NCI-H1694 (cell line): ENCODE measurements at places on chromosomes 11 and 22.

DNA sequence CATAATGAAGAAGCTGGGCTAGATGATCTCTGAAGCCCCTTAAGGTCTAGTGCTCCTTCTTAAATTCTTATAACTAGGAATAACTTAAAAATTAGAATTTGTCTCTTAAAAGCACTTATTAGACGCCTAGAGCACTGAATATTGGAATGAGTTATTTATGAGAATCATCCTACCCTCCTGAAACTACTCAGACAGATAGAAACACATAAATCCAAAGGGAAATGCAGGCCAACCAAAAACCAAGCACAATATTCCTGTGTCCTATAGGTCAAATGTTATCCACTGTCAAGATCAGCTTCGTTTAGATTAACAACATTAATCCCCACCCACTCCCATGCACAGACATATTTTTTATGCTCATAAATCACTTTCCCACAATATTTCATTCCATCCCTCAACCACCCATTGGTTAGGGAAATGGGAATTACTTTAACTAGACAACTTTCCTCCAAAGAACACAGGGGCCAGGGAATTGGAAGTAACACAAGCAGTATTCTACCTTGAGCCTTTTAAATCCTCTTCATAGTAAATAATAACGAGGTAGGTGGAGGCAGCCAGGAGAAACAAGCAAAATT lies 87.1 kb downstream of the CD44 start:
- no peak for DNase-seq

DNA sequence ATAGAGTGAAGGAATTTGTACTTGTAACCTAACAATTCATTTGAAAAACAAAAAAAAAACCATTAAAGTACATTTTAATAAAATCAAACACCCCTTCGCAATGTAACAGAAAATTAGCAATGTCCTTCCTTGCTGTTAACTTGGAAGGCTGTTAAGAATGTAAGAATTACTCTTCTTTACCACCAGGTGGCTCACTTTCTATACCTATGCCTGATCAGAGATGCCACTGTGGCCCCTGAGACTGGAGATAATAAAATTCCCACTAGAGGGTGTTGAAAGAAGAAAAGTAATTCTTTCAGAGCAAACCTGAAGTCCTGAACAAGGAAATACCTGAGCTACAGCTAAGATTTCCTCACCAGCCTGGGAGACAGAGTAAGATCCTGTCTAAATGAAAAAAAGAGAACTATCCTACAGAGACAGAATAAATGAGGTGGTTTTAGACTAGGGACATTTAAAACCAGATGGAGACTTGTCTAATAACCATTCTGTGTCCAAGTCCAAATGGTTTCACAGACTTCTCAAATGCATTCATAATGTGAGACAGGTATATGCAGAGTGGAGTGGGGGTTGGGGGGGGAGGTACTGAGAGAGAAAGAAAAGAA lies 1089.3 kb downstream of the FAM181B start:
- DNase-seq = peak; percentile 10

GRCh38 chr22:27714068-27714467 lies 87.5 kb downstream of the MN1 start:
- DNase-seq = no peak

DNA sequence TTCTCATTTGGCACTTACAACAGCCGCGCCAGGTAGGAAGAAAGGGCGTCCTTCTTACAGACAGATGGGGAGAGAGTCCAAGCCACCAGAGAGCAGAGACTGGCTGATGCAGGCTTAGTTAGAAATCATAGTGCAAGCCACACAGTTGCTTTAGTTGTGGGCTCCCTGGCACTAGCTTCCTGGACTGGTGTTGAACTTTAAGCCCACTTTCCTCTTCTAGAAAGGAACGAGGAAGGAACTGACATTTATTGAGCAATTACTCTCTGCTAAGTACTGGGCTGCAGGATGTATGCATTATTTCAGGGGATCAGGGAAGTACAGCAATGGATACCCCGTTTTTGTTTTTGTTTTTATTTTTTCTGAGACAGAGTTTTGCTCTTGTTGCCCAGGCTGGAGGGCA lies 3.0 kb downstream of the BACE1 start:
- DNase-seq = no peak

GRCh38 chr11:47156333-47156732 lies 20.3 kb downstream of the ARFGAP2 start:
- DNase-seq = no peak

GRCh38 chr11:31702966-31703365 lies 108.2 kb downstream of the PAX6 start:
- no peak for DNase-seq

- no peak for DNase-seq
Measured at GRCh38 chr22:39308614-39309363, 10.6 kb downstream of the RPL3 start.

GRCh38 chr11:123393312-123393927 lies 36.6 kb upstream of the GRAMD1B start:
- no peak for DNase-seq

GRCh38 chr11:70688142-70688541 lies 289.8 kb downstream of the CTTN start:
- DNase-seq = no peak

GRCh38 chr11:33598426-33599069 lies 102.1 kb downstream of the C11orf91 start:
- no peak for DNase-seq

DNA sequence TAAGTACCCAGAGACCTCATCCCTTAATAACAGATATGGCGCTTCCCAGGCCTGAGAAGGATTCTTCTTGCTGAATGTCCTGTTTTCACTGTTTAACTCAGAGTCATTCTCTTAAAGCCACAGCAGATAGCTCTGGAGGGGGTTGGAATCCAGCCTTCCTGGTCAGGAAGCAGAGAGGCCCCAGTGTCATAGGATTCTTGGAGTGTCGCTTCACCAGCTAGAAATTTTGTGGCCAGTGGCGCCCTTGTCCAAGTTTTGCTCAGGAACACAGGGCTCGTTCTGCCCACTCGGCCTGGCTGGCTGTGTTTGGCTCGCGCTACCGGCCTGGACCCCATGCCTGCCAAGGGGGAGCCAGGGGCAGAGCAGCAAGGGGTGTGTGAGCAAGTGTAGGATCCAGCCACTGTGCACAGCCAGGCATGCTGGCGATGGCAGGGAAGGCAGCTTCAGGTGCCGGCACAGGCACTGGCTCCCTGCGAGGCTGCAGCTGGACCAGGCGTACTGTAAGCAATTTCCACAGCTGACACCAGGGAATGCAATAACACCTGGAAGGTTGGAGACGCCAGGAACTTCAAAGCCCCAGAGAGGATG lies 214.8 kb upstream of the SESN3 start:
- no peak for DNase-seq

- no peak for DNase-seq
Measured at GRCh38 chr11:124798991-124799347, 1.2 kb downstream of the MSANTD2 start.

- no peak for DNase-seq
Measured at GRCh38 chr22:41030891-41031290, 61.5 kb upstream of the EP300 start.

DNA sequence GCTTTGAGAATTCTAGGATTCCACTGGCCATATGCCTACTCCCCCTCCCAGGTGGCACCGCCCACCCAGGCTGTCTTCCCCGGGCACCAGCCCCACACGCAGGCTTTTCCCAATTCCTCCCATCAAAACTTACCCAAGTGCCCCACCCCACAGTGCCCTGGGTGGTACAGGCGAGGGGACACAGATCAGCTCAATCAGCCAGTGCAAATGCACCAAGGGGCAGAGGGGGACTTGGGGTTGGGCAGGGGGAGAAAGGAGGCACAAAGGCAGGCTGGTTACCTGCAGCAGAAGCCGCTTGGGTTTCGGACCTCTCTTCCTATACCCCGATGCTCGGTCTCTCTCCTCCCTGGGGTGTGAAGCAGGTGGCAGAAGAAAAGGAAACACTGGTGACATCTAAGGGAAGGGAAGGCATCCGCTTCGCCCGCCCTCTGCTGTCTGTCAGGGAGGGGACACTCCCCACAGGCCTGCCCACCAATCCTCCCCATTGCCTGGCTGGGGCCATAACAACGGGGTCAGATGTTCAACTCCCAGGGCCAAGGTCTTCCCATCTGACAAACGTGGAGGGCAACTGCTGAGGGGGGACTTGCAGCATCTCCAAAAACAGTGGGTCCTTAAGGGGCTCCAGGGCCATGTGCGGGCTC lies 14.0 kb downstream of the CBX7 start:
- DNase-seq = no peak

- DNase-seq = no peak
Measured at GRCh38 chr11:109730669-109731068, 308.7 kb downstream of the C11orf87 start.

DNA sequence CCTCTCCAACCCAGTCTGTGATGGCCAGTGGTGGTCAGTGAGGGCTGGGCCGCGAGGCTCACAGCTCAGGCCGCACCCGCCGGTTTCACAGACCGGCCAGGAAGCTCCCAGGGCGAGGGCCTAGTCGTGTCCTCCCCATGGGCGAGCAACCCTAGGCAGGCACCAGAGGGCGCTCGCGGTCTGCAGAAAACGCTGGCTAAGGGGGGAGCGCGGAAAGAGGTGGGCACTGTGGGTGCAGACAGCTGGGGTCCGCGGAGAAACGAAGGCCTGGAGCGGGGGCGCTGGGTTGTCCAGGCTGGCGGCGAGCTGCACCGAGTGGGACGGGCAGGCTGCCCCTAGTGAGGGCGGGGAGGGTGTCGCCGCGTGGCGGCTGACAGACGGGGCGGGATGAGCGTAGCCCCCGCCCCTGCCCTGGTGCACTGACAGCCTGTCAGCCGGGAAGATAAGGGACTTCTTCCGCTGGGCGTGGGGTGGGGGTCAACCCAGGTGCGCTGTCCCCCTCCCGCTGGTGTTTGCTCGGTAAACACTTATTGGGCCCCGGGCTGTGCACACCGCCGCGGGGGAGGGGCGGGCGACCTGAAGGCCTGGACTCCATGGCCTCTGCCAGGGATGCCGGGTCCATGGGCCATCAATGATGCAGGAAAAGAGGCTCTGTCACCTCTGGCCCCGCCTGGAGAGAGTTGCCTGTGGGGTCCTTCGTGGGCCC lies 7.5 kb downstream of the GP1BB start:
- DNase-seq = peak; percentile 51

GRCh38 chr11:59923813-59924212 lies 14.4 kb upstream of the OOSP1 start:
- no peak for DNase-seq

DNA sequence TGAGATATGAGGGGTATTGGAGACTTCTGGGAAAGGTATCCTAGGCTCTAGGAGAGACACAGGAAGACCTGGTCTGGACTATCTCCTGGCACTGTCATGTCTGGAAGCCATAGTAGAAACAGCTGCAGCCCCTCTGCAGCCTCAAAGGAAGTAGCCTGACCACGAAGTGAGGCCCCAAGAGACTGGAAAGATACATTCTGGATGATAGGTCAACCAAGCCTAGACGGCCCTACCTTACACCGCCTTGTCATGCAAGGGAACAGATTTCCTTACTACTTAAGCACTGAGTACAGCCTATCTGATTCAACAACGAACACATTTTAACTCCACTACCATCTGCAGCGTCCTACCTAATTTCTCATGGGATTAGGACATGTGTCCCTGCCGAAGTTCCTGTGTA lies 31.1 kb downstream of the UQCR10 start:
- no peak for DNase-seq

- no peak for DNase-seq
Measured at GRCh38 chr11:17019232-17019631, 5.0 kb upstream of the PLEKHA7 start.

DNA sequence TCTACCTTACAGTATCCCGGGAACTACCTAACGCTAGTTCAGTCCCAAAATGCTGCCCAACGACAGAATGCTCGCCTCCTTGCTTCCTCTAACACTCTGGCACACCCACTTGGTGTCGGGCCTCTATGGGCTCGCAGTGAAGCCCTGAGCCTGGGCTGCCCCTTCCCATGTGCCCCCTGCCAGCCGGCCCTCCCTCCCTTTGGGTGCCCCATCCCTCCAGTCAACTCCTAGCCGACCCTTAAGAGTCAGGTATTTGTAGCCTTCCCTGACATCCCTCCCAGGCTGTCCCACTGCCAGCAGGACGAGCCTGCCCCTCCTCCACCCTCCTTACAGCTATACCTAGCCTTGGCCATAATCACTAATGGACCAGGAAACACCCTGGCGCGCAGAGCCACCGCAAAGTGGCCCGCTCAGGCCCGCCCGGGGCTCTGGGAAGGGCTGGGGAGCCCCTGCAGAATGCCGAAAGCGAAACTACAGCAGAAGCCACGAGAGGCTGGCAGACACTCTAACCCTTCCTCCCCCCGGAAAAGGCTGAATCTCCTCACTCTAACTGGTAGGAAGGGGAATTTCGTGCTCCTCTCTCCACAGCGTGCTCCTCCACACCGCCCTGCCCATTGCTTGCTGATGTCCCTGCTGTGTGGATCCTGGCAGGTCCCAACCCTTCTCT lies 8.2 kb downstream of the CBX7 start:
- no peak for DNase-seq

DNA sequence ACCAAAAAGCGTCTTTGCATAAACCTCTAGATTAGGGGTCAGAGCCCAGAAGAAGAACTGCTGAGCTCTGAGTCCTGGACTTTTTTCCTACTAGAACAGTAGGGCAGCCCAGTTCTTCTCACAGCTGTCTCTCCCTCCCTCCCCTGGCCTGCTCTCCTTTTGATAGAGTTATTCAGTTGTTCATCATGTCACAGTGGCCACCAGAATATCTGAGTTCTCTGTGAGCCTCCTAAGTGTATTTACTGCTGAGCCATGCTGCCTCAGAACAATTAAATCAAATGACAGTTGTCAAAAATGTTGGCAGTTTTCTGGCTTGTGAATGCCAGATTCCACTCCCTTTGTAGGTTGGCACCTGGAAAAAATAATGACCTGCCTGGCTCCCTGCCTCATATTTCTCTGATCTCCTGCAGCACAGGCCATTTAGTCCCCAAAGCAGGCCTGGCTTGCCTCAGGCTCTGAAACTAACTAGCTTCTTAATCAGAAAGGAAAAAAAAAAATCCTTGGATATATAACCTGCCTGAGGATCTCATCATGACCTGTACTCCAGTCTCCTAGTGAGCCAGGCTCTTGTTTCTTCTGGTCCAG lies 377.4 kb upstream of the LARGE1 start:
- DNase-seq = no peak

DNA sequence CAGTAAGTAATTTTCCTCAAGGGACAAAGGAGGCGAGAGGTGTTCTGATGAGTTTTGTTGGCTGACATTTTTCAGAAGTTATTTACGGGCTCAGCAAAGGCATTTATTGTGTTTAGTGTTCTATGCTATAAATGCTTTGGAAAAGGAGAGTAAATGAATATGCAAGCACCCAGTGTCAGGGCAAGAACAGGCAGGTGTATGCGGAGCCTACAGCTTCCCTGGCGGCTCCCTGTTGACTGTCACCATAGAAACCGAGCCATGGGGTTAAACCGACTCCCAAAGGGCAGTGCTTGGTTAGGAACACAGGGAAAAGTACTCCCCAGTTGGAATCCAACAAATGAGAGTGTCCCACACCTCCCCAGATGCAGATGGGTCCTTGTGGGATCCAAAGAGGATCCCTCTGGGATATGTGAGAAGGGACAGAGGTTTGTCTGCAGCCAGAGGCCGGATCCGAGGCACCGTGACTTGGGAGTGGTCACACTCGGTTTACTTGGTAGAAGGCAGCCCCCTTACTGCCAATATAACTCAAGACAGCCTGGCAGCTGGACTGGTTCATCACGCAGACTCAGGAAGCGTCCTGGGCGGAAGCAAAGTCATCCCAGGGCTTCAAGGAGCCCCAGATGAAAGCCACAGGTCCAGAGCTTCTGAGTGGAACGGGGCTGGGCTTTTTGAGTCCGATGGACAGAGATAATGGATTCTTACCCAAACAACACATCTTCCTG lies 329.7 kb downstream of the CTTN start:
- no peak for DNase-seq
